D341Med (cell line): ENCODE measurements at places on chromosomes 3 and 15.

DNA sequence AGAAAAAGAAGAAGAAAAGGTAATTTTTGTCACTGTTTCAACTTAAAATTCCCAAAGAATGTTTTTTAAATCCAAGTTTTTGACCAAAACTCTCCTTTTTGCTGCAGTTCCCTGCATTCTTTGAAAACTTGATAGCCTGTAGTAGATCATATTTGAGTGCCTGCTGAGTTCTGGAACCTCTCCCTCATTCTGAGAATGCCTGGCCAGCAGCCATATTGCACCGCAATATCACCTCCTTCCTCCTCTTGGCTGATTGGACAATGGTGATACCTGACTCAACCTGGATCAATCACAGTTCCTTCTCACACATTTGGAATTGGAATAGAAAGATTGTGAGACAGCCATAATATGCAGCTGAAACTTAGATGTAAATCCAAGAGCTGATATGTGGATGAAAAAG is 97.6 kb upstream of the GAP43 start:
- no peak for DNase-seq

- DNase-seq: no peak
These were observed 10.6 kb upstream of the CD96 start for GRCh38 chr3:111531446-111531845.

DNA sequence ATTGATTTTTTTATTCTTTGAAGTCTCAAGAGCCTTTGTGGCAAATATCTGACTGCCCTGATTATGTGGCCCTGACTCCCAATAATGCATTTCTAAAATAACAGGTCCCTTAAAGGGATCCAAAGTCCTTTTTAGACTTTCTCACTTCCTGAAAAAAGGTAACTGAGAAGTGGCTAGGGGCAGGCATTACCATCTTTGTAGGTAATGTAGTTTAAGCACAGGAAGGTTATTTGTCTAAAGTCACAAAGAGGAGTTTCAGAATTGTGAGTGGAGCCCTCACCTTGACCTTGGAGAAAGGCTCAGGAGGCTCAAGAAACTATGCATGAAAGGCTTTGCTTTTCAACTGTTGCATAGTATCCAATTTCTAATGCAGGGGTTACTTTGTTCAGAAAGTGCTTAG is 142.9 kb upstream of the MRPL3 start:
- DNase-seq: no peak

GRCh38 chr3:20105513-20106280 is 65.5 kb downstream of the KAT2B start:
- DNase-seq: no peak

- DNase-seq: no peak
These were observed 147.7 kb upstream of the ICE2 start for GRCh38 chr15:60626669-60627068.

GRCh38 chr3:186132487-186132886 is 23.6 kb upstream of the ETV5 start:
- no peak for DNase-seq

DNA sequence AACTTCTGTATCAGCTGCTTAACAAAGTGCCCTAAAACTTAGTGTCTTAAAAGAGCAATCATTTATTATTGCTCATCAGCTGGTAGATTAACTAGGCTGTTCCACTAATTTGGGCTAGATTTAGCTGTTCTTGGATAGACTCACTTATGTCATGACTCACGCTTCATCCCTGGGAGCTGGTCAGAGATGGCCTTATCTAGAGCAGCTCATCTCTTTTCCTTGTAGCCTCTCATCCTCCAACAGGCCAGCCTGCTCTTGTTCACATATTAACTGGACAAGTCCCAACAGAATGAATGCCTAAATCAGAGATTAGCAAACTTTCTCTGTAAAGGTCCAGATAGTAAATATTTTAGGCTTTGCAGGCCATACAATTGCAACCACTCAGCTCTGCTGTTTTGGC is 66.9 kb upstream of the PLAAT1 start:
- no peak for DNase-seq

DNA sequence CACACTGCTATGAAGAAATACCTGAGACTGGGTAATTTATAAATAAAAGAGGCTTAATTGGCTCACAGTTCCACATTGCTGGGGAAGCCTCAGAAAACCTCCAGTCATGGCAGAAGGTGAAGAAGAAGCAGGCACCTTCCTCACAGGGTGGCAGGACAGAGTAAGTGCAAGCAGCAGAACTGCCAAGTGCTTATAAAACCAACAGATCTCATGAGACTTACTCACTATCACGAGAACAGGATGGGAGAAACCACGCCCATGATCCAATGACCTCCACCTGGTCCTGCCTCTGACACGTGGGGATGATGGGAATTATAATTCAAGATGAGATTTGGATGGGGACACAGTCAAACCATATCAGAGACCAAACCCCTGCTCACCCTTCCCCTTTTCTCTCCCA is 75.0 kb downstream of the TRIM69 start:
- no peak for DNase-seq

DNA sequence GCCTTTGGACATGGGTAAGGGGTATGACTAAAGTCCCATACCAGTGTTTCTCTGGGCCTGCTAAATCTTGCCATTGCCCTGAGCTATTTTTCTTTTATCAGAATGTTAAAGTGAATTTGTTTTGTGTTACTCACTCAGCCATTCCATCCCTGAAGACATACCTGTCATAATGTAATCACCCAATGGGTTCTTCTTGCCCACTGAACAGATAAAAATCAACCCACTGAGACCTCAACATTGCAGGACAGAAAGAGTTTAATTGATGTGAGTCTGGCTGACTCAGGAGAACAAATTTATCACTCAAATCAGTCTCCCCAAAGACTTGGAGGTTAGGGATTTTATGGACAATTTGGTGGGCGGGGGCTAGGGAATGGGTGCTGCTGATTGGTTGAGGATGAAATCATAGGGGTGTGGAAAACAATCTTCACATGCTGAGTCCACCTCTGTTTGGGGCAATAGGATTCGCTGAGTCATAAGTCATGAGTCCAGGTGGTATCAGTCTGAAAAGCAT is 47.4 kb downstream of the ILDR1 start:
- DNase-seq: no peak

DNA sequence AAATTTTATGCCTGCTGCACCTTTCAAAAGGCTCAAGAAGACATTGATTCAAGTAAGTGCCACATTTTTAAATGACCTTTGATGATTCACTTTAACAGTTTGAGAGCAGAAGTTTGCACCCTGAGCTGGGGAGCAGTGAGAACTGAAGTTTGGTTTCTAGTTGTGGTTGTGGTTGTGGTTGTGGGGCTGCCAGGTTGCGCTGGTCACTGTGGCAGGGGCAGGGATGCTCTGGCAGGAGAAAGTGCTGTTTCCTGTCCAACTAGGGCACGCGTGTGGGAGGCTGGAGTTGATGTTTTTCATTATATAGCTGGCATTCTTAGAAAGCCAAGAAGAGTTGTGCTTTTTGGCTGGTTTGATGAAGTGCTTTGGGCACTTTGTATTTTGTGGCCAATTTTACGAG is 339.7 kb upstream of the NR2F2 start:
- DNase-seq: no peak

DNA sequence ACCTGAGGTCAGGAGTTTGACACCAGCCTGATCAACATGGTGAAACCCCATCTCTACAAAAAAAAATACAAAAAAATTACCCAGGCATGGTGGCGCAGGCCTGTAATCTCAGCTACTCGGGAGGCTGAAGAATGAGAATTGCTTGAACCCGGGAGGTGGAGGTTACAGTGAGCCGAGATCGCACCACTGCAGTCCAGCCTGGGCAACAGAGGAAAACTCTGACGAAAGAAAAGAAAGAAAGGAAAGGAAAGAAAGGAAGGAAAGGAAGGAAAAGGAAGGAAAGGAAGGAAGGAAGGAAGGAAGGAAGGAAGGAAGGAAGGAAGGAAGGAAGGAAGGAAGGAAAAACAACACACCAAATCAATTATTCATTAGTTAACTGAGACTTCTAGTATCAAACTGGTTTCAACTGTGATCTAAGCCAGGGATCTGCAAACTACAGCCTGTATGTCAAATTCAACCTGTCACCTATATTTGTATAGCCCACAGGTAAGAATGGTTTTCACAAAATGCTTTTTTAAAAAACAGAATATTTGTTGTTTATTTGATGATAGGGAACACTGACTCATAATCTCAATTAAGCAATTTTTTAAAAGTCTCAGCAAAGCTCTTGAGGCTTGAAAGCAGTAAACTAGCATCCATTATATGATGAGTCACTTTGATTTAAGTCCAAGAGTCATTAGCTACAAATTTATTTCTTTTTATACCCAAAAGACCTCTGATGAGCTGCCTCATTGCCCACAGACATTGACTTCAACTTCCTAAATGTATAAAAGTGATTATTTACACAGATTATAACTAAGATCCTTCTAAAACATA is 127.6 kb downstream of the TBL1XR1 start:
- no peak for DNase-seq
